ENCODE measurements at places on chromosomes 1 and 21.
A peak's percentile ranks its signal among the peaks of the same experiment; 100 is the strongest.

DNA sequence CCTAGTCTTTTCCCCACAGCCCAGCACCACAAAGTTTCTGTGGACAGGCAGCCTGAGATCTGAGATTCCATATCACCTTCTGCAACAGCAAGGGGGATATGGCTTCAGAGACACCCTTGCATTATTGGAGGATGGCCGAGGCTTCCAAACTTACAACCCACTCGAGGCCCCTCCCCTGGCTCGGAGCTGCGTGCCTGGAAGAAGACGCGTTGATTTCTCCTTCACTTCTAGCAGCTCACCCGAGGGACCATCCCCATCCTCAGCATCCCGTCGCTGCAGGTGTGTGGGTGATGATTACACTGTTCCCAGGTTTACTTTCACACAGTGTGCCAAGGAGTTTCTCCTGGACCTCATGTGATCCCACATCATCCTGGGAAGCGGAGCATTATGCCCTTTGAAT lies 277.9 kb downstream of the MATN1 start:
- DNase-seq: no peak

GRCh38 chr1:59237900-59238299 lies 59.0 kb upstream of the FGGY start:
- no peak for DNase-seq

- DNase-seq: no peak
Observed at GRCh38 chr1:31428436-31429221, 15.6 kb downstream of the SERINC2 start.

GRCh38 chr1:228048659-228049298 lies 33.7 kb upstream of the ARF1 start:
- DNase-seq: no peak

DNA sequence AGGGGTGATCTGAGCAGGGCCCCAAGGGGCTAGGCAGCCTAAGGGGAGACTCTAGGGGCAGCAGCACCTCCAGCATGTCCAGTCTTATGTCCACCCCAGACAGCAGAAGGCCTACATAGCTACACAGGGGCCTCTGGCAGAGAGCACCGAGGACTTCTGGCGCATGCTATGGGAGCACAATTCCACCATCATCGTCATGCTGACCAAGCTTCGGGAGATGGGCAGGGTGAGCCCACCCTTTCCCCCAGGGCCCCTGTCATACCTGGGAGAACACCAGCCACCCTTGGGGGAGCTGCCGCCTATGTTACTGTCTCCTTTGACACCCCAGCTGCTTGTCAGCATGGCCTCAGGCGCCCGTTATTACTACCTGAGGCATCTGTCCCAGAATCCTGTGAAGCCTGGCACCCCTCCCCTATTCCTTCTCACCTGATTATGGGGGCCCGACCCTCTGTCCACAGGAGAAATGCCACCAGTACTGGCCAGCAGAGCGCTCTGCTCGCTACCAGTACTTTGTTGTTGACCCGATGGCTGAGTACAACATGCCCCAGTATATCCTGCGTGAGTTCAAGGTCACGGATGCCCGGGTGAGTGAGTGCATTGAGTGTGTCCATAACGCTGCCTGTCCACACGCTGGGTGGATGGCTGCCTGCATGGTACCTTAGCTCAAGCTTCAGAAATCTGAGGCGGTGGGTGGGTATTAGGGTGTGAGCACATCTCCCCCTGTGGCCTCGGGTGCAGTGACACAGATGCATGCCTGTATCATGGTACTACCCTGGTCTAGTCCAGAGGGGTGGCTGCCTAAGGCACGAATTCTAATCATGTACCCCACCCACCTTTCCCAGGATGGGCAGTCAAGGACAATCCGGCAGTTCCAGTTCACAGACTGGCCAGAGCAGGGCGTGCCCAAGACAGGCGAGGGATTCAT lies 29.7 kb upstream of the KDM4A start:
- DNase-seq: no peak

DNA sequence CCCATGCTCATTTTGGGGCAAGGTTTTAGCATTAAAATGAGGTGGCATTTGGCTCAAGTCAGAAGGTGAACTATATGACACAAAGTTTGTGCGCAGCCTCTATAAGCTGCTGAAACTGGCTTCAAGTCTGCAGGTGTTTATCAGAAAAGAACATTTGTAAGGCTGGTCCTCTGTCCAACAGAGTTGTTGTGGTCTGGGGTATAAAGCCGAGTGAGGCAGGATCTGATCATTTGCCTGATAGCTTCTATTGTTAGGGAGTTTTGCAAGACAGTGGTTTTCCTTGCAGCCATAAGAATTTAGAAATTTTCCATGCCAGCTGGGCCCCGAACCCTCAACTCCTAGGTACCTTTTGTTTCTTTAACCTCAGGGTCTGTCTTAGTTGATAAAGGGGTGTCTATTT lies 130.8 kb downstream of the PGBD5 start:
- DNase-seq: no peak

DNA sequence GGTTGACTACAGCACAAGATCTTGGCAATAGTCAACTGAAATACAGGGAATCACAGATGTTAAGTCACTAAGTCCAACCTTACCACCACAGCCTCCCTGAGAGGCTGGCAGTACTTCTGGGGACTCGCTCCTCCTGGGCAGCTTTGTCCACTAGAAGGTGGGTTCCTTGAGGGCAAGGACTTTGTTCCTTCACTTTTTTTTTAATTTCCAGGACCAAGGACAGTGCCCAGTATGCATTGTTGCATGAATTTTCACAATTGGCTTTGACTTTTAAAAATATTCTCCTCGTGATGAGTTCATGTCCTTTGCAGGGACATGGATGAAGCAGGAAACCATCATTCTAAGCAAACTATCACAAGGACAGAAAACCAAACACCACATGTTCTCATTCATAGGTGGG lies 96.7 kb upstream of the IGSF21 start:
- DNase-seq: no peak

GRCh38 chr21:16797966-16798365 lies 714.9 kb upstream of the CXADR start:
- DNase-seq: no peak

GRCh38 chr21:42062236-42063022 lies 8.7 kb upstream of the UMODL1 start:
- no peak for DNase-seq

GRCh38 chr1:3618881-3619671 lies 5.7 kb upstream of the TPRG1L start:
- no peak for DNase-seq

- DNase-seq: no peak
Observed at GRCh38 chr1:238401144-238401543, 510.4 kb upstream of the ZP4 start.

DNA sequence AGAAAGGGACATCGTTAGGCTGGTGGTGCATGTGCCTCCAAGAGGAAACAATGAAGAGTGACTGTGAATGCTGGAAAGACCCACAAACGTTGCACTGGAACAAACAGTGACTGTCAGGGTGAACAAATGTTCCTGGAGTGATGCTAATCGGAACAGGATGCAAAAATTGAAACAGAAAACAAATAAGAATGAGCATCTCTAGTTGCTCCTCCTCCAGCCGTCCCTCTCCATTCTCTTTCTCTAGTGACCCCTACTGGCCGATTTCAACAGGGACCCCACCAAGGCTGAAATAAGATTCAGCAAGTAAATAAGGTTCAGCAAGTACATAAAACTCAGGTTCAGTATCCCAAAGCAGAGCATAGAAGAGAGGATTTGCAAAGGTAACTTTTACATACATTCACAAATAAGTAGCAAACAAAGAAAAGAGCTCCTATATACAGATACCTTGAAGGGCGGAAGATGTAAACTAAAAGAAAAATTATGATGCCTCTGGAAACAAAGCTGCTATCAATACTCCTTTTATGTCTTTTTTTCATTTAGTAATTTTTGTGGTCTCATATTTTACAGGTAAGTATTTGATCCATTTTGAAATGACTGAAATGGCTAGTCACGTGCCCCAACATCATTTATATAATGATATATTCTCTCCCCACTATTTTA lies 836.1 kb upstream of the ADAMTS5 start:
- peak; percentile 48 for DNase-seq

- DNase-seq: no peak
Observed at GRCh38 chr1:33288976-33289857, 31.7 kb downstream of the A3GALT2 start.

DNA sequence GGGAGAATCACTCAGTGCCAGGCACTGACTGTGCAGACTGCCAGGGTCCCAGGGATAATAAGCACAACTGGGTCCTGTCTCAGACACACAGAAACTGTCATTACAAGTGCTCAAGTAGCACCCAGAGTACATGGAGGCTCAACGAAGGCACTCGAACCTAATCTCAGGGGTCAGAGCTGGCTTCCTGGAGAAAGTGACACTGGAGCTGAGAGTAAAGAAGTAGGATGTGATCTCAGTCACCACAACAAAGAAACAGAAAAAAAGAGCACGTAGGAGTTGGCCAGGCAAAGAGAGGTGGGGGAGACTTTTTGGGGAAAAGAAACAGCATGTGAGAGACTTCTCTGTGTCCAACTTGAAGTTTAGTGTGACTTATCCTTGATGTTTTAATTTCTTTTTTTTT lies 1.3 kb downstream of the CATSPER4 start:
- DNase-seq: no peak

DNA sequence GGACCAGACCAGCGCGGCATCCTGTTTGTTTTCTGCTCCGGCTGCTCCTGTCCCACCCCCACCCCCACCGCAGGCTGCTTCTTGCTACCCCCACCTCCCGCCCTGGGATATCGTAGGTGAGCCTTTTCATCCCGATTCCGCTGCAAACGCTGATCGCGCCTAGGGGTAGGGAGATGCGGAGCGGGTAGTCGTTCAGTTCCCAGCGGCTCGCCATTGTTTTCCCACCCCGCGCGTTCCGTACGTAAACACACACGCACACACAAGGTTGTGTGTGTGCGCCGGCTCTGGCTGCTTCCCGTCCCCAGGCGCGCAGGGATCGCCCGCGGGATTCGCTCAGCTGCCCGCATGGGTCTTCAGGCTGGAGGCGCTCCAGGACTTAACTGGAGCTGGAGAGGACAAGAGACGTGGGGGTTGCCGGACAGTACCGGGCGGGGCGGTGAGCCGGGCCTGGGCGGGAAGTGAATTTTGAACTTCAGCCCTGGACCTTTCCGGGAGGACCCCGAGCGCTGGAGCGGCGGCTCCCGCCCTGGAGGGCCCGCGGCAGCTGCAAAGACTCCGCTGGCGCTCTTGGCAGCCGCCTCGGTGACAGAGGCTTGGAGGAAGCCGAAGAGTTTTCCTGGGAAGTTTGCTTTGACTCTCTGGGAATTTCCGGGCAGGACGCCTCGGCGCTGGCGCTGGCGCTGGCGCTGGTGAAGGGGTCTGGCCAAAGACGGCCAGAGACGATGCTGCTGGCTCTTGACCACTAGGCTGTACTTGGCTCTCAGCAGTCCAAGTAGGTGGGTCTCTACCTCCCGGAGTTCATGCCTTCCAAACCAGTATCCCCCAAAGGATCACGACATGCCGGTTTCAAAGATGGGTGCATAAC lies 1.6 kb downstream of the SOX13 start:
- peak; percentile 30 for DNase-seq

DNA sequence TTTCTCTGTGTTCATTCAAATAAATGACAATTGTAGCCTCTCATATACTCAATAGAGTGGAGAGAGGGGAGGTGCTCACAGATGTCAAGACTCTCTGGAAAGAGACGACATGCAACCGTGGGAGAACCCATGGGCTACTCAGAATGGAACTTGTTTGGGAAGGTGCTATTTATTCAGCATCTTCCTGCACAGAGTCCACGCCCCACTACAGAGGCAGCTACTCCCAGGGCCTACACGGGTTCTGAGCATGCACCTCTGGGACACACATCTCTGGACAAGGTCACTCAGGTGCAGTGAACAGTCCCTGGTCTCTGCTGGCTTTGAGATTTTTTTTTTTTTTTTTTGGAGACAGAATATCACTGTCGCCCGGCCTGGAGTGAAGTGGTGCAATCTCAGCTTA lies 64.1 kb downstream of the NID1 start:
- no peak for DNase-seq

DNA sequence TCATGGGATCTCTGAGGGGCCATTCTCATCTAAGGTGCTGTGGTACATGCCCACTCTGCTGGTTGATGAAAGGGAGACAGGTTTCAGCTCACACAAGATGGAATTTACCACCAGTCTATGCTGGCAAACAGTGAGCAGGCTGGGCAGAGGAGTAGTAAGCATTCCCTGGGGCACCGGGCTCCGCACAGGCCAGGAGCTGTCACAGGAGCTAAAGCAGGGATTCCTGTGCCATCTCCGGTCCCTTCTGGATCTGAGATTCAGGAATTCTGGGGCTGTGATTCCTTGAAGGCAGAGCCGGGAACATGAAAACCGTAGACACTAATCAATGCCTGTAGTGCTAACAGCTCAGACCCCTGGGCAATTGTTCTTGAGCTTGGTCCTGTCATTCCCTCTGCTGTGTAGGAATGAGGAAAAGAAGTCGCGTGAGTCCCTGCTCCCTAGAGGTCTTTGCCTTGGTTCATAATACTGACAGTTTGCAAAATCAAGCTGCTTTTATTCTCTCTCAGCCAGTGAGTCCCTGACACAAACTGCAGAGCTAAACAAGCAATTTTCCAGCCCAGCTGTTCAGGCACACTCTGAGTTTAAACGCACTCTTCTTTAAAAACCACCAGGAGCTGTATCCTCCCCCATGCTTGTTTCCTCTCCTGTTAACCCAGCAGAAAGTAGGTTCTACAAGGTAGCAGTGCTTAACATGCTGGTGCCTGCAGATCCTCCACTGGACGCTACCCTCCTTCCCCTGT lies 52.5 kb downstream of the MDM4 start:
- DNase-seq: no peak

DNA sequence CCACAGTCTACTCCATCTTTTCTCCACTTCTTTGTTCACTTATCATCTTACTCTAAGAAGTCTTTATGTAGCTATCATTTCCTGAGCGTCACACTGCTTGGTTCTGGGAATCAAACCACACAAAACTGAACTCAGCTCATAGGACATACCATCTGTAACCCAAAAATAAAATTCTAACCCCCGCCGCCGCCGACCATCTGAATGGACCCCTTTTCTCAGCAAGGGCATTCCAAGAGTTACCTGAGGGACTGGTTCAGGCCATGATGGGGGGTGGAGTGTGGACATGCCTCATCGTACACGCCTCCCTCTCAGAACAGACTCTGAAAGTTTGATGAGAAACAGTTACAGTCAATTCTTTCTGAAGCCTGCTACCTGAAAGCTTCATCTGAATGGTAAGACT lies 12.6 kb upstream of the CHI3L2 start:
- no peak for DNase-seq

GRCh38 chr1:225691861-225692516 lies 39.1 kb upstream of the ENAH start:
- no peak for DNase-seq

DNA sequence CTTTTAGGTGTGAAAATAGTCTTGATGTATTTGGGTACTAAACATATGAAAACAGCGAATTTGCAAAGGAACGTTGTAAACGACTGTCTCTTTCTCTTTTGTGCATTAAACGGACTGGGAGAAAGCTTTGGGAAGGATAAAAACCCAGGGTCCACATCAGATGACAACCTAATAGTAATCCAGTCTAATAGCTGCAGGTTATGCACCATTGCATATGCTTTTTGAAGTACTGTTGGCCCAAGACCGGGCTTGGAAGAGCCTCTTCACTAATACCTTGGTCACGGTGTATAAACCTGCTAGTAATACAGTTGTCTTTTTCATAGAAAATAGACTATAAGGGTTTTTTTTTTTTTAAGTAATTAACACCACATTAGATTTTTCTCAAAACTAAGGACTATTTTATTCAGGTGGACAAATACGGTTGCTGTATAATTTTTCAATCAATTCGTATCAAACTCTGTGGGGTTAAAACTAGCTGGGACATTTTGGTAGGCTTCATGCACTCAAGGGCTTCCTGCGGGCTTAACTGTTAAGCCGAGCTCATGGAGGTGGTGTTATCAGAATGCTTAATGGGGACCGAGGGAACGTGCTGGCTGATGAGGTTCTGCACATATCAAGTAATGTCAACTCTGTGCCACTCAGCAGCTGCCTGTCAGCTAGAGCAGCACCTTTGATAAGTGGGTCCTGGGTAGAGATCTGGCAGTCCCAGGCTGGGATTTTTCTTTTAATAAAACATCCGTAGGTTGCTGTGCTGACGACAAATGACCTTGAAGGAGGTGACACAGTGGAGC lies 2.1 kb downstream of the RYR2 start:
- DNase-seq: no peak

All from amygdala (tissue), 56 donors.